ENCODE measurements at places on chromosomes 16 and 17.
A peak's percentile ranks its signal among the peaks of the same experiment; 100 is the strongest.

DNA sequence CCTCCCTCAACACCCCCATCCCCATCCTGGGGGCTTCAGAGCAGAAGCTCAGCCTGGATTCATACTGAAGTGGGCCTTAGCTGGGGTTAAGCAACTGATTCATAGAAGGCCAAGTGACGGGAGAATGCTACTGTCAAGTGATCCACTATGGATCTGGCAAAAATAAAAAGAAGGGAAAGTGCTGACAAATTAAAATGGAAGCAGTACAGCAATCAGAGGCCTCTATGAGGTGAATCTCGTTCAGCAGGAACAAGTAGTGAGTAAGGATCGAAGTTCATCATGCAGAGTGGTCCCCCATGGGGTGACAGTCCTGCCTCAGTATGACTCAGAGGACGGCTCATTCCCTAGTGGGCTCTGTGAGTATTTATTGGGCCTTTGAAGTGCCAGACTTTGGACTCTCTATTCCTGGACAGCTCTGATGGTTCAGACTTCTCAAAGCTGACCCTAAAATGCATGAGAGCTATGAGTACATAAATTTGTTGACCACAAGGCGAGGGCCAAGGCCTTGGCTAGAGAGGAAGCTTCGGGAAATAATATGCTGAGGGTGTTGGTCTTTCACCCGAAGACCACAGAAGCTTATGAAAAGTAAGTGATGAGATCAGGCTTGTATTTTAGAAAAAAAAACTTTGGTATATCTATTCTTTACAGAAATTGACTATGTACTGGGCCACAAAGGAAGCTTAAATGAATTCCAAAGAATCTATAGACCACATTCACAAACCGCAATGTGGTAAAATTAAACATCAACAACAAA, 5.3 kb upstream of the NSMCE1 start:
- no peak for DNase-seq

GRCh38 chr16:66486773-66487579, 59.9 kb downstream of the BEAN1 start:
- no peak for DNase-seq

DNA sequence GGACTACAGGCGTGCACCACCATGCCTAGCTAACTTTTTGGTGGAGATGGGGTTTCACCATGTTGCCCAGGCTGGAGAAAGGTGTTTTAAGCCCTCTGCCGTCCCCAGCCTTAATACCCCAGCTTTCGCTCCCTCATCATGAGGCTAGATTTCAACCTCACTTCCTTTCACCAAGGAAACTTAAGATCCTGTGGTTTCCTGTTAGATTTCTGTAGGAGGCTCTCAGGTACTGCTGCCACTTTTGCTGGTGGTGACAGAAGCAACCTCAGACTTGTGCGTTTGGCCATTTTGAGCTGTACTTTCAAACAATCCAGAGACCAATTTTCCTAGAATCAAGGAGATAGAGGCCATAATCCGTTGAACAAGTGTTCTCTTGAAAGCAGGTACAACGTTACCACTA, 36.2 kb downstream of the MPHOSPH6 start:
- no peak for DNase-seq

- no peak for DNase-seq
Observed at GRCh38 chr16:2497116-2497630, 16.6 kb upstream of the ATP6V0C start.

GRCh38 chr17:78781893-78782304, at the start of gene CYTH1:
Gene CYTH1, minus strand, starts transcription at chr17:78782273. Its CDS starts 50 bp downstream, at chr17:78782223.
- DNase-seq: no peak

DNA sequence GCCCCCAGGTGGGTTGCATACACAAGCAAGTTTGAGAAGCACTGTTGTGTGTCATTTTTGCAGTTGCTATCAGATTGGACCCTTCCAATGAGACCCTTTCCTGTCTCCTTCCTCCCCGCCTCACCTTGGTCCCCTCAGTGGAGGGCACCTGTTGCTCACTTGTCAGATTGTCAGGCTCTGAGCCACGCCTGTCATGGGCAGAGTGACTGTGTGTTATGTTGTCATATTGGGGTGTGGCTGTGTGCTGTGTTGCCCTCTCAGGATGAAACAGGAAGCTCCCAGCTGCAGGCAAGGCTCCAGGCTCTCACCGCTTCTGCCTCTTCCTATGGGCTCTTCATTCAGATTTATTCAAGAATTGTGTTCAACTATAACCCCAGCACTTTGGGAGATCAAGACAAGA, 302.9 kb downstream of the CPPED1 start:
- no peak for DNase-seq

- no peak for DNase-seq
Observed at GRCh38 chr16:79564671-79565107, 35.8 kb downstream of the MAF start.

DNA sequence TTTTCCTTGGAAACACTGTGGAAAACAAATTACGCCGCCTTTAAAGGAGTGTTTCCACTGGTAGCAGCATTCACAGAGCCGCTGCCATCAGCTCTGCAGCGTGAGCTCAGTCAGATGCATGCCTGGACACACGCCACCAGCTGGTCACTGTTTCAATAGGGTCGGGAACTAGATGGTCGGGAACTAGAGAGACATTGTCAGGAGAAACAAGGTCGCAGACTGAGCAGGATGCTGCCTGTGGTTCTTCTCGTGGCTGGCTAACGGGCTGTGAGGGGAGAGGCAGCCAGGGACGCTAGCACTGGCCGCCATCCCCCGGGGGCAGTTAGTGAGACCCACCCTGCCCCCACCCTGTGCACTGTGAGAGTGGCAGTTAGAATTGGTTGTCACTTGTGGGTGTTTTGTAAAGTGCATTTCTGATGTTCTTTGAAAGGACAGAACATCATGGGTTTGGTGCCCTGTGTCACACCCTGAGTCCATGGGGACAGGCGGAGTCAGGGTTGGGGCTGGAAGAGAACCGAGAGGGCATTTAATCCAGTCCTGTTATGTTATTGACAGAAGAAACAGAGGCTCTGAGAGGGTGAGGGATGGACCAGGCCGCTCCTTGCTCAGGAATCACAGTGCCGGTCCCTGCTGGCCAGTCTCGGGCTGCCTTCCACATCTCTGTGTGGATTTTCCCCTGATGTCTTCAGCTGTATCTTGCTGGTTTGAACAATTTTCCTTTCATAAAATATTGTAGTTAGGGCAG, 86.3 kb downstream of the SPECC1 start:
- peak; percentile 35 for DNase-seq

- no peak for DNase-seq
Observed at GRCh38 chr16:31130336-31130891, 5.1 kb downstream of the PRSS8 start.

- no peak for DNase-seq
Observed at GRCh38 chr16:11392041-11392581, 46.9 kb downstream of the RMI2 start.

GRCh38 chr16:46817961-46818360, 13.0 kb downstream of the C16orf87 start:
- no peak for DNase-seq

DNA sequence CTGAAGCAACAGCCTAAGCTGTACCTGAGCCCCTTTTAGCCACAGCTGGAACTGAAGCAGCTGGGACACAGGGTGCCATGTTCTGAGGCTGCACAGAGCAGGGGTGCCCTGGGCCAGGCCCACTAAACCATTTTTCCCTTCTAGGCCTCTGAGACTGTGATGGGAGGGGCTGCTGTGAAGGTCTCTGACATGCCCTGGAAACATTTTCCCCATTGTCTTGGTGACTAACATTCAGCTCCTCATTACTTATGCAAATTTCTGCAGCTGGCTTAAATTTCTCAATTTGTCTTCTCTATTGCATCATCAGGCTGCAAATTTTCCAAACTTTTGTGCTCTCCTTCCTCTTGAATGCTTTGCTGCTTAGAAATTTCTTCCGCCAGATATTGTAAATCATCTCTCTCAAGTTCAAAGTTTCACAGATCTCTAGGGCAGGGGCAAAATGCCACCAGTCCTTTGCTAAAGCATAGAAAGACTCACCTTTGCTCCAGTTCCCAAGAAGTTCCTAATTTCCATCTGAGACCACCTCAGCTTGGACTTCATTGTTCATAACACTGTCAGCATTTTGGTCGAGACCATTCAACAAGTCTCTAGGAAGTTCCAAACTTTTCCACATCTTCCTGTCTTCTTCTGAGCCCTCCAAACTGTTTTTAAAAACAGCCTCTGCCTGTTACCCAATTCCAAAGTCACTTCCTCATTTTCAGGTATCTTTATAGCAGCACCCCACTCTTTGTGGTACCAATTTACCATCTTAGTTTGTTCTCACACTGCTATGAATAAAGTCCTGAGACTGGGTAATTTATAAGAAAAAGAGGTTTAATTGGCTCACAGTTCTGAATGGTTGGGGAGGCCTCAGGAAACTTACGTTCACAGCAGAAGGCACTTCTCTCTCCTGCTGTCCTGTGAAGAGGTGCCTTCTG, 49.8 kb downstream of the TMEM100 start:
- DNase-seq: no peak

DNA sequence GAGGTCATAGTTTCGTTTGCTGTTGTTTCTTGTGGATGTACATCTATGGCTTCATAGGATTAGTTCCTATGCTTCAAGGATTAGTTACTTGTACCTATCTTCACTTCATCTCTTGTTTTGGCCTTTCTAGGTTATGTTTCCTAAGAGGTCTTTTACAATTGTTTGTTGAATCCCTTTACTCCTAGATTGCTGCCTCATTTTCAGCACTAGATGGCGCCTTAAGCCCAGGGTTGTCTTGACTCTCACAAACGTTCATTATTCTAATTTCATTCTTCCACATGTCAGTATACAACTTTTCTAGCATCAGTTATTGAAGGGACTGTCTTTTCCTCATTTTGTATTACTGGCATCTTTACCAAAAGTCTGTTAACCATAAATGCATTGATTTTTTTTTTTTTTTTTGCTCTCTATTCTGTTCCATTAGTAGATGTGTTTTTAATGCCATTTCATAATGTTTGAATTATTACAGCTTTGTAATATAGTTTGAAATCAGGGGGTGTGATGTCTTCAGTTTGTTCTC, 45.0 kb upstream of the NACA2 start:
- DNase-seq: no peak

DNA sequence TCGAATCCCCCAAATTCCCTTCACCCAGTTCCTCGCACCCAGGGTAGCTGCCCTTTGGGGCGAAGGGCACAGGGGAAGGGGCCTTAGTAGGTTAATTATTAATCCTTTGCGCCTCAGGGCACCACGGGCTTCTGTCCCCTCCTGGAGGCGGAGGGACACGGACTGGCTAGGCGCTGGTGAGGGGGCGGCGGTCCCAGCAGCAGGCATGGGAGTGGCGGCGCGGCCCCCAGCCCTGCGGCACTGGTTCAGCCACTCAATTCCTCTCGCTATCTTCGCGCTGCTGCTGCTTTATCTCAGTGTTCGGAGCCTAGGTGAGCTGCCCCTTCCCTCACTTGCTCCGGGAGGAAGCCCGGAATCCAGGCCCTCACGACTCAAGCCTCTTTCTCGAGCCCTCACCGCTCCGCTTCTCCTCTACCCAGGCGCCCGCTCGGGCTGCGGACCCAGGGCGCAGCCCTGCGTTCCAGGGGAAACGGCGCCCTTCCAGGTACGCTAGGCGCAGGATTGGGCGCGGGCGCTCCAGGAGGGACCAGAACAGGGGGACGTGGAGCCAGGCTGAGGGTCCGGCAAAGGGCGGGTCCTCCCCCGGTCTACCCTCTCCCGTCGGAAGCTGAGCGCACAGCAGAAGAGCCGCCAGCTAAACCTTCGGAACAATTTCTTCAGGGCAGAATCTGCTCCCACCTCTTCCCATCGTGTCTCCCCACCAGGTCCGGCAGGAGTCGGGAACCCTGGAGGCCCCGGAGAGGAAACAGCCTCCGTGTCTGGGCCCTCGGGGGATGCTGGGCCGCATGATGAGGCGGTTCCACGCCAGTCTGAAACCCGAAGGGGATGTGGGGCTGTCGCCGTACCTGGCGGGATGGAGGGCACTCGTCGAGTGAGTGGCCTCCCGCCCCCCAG, at the start of gene GLTPD2:
TSS of gene GLTPD2 (plus strand) at position 158 of the 894 bp plus-strand sequence. CDS start at position 206, 48 bp downstream.
- no peak for DNase-seq
